ENCODE measurements at places on chromosomes 5 and 9.

DNA sequence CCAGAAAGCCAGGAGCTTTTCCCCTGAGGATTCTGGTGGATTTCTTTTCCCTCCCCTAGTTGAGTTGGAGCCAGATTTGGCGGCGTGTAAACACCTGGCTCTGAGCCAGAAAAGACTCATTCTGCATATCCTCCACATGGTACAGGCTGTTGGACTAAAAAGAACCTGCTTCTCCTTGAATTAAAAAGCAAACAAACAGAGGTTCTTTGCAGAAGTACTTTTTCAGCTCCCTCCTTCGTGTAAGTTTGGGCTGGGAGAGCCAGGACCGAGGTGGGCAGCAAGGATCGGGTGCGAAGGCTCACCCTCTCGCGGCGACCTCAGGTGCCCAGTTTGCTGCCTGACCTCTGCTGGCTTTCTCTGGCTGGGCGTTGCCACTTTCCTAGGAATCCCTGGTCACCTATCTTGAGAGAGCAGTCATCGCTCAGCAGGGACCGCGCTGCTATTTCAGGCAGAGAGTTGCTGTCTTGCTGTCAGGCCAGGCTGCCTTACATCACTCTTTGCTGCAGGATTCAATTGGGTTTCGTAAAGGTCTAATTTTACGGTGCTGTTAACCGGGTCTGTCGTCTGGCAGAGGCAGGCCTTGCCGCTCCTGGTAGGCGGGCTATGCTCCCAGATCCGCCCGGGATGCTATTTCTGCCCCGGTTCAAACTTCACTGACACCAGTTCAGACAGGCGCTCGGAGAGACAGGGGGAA, 3.2 kb downstream of the PAPPA start:
- no peak for DNase-seq

- DNase-seq = no peak
These were observed 178.2 kb downstream of the ROR2 start for GRCh38 chr9:91771864-91772263.

DNA sequence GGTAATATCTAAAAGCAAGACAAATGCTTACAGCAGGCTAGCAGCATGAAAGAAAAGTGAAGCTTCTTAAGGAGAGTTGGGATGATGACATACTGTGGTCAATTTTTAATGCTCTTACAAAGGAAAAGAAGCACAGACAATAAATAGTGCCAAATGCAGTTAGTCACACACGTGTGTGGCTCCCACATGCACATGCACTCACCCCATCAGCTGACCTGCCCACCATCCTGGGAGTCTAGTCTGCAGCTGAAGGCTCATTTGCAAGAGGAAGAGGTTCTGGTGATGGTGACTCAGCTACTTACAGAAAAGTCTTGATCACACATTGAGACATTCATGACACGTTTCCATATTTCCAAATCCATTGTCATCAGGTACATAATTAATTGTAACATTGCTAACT, 129.3 kb downstream of the MRPL36 start:
- DNase-seq = no peak

- DNase-seq = no peak
These were observed 5.8 kb upstream of the KLHL3 start for GRCh38 chr5:137741718-137742117.

- no peak for DNase-seq
These were observed 183.0 kb downstream of the CDK5RAP2 start for GRCh38 chr9:120396931-120397330.

Data from germinal center (tissue), 1 donor.